ENCODE measurements at places on chromosomes 11 and 22. TPM values are rescaled to one million over a fixed set of nuclear protein-coding genes. Genes with fewer than 3 reads are reported as not detected.

The GNAZ gene
- total RNA-seq: 9.2 TPM

The INPP5J gene
- total RNA-seq: 5.5 TPM

The RIBC2 gene
- total RNA-seq: 0.27 TPM

The HBE1 gene
- total RNA-seq: not detected

The ZDHHC13 gene
- 27.6 TPM for total RNA-seq

The PKDREJ gene
- not detected for total RNA-seq

The GGTLC2 gene
- total RNA-seq: not detected

The OR8D4 gene
- not detected for total RNA-seq

The DERL3 gene
- 0.54 TPM for total RNA-seq

The PHOX2A gene
- total RNA-seq: not detected

The SYT12 gene
- 0.48 TPM for total RNA-seq

The OR4P4 gene
- not detected for total RNA-seq

Data from kidney epithelial cell (primary cell).